Hematopoietic multipotent progenitor cell treated with erythropoietin and hydrocortisone succinate and interleukin-3 and kit ligand, for 4 days (in vitro differentiated cells): ENCODE measurements at places on chromosomes 2 and 18.

DNA sequence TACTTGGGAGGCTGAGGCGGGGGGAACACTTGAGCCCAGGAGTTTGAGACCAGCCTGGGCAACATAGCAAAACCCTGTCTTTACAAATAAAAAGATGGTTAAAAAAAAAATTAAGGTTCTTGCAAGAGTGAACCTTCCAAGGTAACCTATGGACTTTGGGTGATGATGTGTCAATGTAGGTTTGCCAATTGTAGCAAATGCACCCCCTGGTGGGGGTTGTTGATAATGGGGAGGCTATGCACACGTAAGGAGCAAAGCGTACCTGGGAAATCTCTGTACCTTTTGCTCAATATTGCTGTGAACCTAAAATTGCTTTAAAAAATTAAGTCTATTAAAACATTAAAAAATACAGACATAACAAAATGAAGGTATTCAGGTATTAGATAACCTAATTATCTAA is 70.4 kb downstream of the CWC22 start:
- peak; percentile 57 for DNase-seq

DNA sequence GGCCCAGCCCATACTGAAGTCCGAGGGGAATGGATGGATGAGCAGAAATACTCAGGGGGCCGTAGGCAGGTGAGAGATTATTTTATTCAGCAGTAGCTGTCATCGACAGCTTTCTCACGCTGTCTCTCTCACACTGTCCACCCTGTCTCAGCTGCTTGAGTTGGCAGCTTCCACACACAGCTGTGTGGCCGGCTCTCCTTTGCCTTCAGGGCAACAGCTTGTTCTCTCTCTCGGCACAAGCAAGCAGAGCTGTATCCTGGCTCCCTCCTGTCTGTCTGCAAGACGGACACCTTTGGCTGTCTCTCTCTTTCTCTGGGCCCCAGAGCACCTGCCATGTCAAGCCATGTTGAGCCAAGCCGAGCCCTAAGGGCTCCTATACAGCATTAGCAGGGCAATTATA is 9.8 kb upstream of the PAPOLG start:
- DNase-seq, result no peak

DNA sequence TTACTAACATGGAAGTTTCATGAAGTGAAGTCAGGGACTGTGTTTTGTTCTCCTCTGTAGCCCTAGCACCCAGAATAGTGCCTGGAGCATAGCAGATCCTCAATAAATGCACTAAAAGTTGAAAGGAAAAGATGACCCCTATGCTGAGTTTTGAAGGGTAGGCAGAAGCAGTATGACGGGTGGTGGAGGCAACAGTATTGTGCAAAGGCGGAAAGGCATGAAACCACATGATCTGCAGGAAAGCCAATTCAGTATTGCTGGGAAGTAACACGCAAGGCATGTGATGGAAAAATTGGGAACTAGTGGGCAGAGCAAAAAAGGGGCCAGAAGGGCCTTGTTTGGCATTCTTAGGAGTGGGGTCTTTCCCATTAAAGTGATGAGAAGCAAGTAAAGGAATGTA is 23.1 kb downstream of the DTNB start:
- DNase-seq, result no peak

GRCh38 chr2:134149904-134150303 is 104.0 kb upstream of the MGAT5 start:
- DNase-seq, result no peak

DNA sequence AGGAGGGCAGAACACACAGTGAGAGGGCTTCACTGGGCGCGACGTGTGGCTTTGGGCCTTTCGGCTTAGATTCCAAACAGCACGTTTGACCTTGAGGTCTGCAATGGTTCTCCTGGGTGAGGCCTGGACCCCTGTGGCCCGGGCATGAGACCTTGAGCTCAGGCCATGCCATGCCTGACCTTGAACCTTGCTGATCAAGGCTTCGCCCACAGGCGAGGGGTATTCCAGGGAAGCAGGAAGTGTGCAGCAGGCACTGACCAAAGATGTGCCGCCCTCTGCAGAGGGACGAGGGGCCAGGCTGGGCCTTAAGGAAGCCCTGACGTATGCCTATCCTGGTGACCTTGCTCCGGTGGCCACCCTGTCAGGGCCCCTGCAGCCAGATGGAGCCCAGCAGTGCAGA is 178.3 kb upstream of the HDAC4 start:
- no peak for DNase-seq

- DNase-seq, result no peak
These were observed 319.0 kb upstream of the CHAC2 start for GRCh38 chr2:53448591-53448990.

- DNase-seq, result no peak
These were observed 262.4 kb downstream of the INSIG2 start for GRCh38 chr2:118350621-118351020.

GRCh38 chr2:6909431-6910385 is 7.5 kb upstream of the RNF144A start:
- DNase-seq, result peak; percentile 97

- DNase-seq, result no peak
These were observed 3.3 kb downstream of the PPP1R7 start for GRCh38 chr2:241153616-241154015.

DNA sequence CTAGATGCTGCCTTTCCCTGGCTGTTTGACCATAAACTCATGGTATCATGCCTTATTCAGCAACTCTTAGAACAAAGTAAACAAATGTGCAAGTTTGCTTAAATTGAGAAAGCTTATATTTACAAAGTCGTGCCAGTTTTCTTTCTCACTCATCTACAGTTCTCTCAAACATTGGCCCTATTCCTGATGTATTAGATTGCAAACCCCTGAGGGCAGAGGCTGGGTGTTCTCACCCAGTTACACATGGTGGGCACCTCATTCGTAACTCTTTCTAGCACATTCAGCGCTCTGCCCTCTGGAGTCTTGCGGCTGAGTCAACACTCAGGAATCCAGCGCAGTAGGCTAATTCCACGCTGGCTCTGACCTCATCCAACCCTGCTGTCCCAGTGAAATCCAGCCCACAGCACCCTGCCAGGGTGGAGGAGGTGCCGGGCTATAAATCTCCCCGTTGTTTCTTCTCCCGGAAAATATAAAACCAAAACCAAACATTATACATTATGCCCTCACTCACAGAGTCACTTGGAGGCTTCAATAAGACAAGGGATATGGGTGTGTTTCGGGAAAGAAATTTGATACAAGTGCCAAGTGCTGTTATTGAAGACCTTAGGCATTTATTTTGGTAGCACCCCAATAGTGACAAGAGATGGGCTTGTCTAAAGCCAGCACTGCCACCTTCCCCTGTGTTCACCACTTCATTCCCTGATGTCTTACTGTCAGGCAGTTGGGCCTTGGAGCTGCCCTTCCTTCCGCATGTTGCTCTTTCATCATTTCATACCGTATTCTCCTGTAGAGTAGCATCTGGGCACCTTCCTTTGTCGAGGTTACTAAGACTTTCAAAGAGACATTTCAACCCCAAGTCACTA is 287.4 kb downstream of the PRKCE start:
- DNase-seq, result no peak

- no peak for DNase-seq
These were observed 34.2 kb downstream of the HJURP start for GRCh38 chr2:233819884-233820773.

GRCh38 chr2:236133410-236134012 is 34.7 kb downstream of the GBX2 start:
- no peak for DNase-seq

- peak; percentile 56 for DNase-seq
These were observed 502.4 kb upstream of the TNP1 start for GRCh38 chr2:217362286-217362685.

DNA sequence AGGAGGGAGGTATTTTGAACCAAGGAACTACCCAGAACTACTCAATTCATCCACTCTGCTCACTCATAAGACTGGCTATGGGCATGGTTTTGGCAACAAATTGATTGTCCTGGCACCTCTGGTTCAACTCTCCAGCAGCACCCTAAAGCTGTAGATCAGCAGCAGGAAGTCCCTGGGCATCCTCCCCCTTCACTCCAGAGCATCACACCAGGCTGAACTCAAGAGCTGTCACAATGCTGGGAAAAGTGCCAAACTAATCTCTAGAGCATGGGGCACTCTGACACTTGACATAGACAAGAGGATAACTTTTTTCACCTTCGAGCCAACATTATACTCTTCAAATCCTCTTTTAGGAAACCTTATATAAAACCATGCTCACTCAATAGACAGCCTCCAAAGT is 154.1 kb upstream of the RBBP8 start:
- peak; percentile 27 for DNase-seq

DNA sequence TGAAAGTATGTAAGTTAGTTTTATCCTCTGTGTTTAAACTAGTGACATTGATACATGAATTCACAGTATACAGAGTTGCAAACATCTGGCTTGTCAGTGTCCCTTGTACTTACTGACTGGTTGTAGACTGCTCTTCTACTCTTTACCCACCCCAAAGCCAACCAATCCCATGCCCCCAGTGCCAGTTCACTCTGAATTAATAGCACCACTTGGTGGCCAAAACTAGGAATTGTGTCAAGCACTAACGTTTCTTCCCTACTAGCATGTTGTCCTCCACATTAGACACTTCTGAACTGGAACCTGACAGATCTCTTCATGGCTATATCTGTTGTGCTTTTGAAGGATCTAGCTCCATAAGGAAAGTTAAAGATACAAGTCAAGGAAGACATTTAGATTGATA is 27.2 kb upstream of the OTX1 start:
- peak; percentile 79 for DNase-seq

GRCh38 chr18:76860411-76860810 is 38.1 kb downstream of the ZNF236 start:
- no peak for DNase-seq

DNA sequence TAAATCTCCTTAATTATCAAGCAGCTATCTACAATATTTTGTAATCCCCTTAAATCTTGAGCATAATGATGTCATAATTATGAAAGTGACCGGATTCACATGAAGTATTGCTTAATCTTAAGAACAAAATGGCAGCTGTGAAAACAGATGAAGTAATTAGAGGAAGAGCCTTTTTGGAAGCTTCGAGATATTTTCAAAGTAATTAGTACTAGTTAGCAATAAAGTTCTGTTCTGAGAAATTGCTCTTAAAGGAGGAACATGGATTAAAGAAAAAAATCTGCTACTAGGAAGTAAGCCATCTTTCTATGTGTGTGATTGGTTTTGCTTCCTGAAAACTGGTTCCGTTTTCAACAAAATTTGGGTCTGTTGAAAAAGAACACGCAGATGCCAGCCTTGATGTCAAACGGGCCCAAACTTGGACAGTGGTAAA is 18.3 kb downstream of the CLUL1 start:
- peak; percentile 27 for DNase-seq

GRCh38 chr2:38665854-38666555 is at the start of gene GALM:
GALM (plus strand) TSS chr2:38666114; CDS start chr2:38666162, 48 bp downstream.
- peak; percentile 87 for DNase-seq

DNA sequence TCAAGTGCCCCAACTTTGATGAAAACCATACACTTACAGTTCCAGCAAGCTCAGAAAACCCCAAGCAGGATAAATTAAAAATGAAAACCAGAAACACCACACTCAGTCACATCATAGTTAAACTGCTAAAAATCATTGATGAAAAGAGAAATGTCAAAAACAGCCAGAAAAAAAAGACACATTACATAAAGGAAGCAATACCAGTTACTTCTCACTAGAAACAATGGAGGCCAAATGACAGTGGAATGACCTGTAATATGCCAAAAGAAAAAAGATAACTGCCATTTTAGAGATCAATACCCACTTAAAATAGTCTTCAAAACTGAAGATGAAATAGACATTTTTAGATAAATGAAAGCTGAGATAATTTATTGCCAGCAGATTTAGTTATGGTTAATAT is 66.0 kb downstream of the MAP3K20 start:
- DNase-seq, result no peak

GRCh38 chr2:182426918-182427240 is at the start of gene PDE1A:
PDE1A (minus strand) TSS chr2:182427036.
- no peak for DNase-seq

GRCh38 chr2:147416099-147416498 is 428.7 kb upstream of the ACVR2A start:
- no peak for DNase-seq

DNA sequence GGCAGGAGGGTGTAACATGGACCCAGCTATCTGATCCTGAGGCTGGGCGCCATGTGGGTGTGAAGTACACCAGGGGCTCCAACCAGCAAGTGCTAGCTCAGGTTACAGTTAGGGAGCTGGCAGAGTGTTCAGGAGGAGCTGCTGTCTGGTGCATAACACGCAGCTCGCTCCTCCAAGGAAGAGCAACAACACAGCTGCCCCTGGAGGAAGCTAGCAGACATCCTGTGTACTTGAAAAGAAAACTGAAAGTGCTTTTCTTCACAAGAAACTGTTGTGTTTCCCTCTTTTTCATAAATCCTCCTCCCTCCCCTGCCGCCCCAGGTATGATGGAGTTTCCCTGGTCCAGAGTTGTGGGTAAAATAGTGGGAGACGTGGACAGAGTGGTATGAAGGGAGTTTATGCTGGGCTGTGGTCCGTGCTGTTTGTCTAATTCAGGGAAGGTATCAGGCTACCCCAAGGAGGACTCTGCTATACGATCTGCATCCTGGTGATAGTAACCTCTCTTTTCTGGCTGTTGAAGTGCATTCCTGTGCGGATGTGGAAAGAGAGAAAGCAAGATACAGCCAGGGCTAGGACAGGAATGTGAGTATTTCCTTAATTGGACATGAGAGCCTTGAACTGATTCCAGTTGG is 6.1 kb upstream of the LBH start:
- peak; percentile 76 for DNase-seq

DNA sequence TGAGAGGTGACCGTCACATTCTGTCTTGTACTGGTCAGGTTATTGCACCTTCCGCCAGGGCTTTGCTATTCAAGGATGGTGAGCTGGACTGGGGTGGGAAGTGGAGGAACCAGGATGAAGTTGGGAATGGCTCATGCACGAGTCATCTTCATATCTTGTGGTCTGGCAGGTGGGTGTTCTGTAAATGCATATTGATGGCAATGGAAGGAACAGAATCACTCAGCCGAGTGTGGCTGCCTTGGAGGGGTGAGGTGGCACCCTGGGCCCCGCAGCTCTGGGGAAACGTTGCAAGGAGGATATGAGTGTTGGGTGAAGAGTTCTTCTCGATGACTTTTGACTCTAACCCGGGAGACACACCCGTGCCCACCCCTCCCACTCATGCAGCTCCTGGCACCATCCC is 1.2 kb downstream of the NEU2 start:
- DNase-seq, result no peak

GRCh38 chr2:137607722-137608318 is 356.5 kb upstream of the HNMT start:
- DNase-seq, result no peak

DNA sequence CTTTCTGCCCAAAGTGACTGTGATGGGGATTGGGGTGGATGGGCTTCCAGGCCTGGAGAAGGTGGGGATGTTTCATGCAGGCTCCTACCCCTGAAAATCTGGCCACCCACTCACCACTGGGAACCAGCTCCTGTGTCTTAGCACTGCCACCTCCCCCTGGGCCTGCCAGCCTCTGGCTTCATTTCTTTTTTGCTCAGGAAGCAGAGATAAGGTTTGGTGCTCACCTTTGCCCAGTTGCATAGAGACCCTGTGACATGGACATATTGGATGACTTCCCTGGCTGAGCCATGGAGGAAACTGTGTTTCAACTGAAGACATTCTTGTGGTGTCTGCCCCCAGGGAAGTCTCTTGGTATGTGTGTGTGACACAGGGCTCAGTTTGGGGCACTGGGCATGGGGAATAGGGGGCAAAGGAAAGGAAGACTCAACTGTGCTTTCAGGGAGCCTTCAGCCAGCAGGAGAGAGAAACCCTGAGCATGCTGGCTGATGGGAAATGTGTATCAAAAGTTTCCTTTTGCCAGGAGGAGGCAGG is 16.7 kb downstream of the CTIF start:
- no peak for DNase-seq
